ENCODE measurements at places on chromosomes 7 and 10.

- no peak for DNase-seq
Observed at GRCh38 chr10:3980660-3981059, 195.7 kb upstream of the KLF6 start.

- DNase-seq, result no peak
Observed at GRCh38 chr7:28029051-28029450, 151.5 kb downstream of the JAZF1 start.

GRCh38 chr10:119341459-119342301 lies 134.3 kb downstream of the GRK5 start:
- no peak for DNase-seq

DNA sequence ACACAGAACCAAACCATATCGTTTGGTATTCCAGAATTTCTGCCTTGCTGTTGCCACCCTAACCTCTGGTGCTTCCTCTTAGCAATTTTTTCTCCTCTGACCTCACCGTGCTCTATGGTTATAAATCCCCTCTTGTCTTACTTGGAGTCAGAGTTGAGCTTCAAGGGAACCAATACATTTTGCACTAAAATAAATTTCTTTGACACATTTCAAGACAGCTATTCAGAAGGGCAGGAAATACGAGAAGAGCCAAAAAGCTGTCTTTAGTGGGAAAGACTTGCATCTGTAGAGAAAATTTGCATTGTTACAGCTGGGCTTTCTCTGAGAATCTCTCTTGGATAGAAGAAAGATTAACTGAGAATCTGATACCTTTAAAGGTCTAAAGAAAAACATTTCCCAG lies 14.5 kb upstream of the AKR1C2 start:
- DNase-seq, result no peak

- no peak for DNase-seq
Observed at GRCh38 chr10:63241841-63242281, 108.7 kb downstream of the NRBF2 start.

DNA sequence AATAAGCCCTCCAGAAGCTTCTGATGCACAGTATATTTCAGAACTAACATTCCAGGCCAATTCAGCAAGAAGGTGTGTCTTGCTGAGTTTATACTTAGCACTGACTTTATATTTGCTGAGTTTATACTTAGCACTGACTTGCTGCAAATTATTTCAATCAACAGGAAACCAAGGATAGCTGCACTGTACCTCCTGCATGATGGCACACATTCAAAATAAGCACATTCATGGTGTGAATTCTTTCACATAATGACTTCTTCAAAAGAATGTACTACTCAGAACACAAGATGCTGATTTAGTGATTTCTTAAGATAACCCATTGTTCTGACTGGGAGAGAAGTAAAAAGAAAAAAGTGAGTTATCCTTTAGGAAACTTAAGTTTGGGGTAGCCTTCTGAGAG lies 52.0 kb downstream of the JAZF1 start:
- DNase-seq, result no peak

GRCh38 chr10:11245095-11245479 lies 227.4 kb downstream of the CELF2 start:
- DNase-seq, result no peak

- DNase-seq, result no peak
Observed at GRCh38 chr10:60315311-60315710, 74.4 kb downstream of the ANK3 start.

DNA sequence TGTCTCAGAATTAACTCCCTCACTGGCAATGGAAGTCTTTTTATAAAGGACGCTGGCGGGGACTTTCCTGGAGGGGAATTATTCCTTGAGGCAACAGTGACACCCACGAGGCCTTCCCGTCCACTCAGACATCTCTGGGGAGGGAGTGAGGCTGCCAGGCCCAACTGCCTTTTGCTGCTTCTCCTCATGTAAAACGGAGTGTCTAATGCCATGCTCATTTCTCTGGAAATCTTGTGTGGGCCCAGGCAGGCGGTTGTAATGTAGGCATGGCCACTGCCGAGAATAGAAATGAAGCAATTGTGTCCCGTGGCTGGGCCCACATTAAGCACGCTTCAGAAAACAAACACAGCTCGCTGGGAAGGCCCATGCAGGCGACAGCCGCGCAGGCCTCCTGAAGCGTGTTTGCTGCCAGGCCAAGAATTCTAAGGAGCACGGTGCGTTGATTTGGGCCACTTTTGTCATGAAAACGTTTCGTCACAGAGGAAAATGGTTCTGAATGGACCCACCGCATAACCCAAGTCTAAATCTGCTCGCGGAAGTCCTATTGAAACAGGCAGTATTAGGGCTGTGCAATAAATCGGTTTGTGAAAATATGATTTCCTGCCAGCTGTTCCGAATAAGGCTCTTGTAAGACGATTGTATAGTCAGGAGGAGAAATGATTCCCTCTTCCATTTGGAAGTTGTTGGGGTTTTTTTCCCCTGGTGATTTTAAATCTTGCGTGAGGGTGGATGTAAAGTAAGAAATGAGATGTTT lies 104.2 kb upstream of the CHST15 start:
- DNase-seq, result peak; percentile 81

DNA sequence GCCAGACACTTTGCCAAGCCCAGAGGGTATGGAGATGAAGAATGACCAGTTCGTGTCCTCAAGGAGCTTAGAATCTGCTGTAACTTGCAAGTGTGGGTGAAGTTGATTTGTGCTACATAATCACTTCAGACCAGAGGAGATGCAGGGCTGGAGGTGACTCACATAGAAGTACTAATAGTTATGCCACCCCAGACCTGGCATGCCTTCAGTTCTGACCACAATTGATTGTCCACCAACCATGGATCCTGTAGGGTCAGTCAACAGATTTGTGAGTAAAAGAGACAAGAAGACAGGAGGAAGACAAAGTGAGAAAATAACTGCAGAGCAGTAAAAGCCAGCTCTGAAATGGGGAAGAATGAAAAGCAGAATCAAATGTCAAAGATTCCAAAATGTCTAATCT lies 51.2 kb upstream of the BMPER start:
- no peak for DNase-seq
